ENCODE measurements at places on chromosomes 16 and 17. TPM values are rescaled to one million over a fixed set of nuclear protein-coding genes. Genes with fewer than 3 reads are reported as not detected.

- no peak for DNase-seq
Measured at GRCh38 chr16:1141191-1141590, 11.7 kb upstream of the CACNA1H start.

DNA sequence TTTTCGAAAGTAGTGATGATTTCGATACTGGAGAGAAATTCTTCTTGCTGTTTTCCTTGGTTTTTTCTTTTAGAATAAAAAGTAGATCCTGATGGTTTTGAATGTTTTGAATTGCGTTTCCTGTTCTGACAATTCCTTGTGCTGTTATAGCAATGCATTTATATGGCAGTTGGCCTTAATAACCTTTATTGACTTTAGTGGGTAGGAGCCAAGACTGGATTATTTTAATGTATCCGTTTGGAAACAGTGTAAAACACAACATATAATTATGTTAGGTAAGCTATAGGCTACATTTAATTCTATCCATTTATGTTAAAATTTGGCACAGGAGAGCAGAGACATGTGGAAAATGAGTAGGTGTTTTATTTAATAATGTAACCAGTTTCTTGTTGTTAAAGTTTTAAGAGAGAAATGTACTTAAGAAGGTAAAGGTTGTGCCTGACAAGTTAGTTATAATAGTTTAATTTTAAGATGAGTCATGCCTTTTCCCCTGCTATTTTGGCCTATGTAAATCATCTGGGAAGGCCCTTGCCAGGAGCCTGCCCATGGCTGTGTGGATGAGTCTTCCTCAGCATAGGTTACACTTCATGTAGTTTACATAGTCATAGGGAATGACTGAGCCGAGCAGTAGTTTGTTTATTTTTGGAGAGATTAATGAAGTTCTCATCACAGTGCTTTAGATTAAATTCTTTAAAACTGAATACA, 189.9 kb downstream of the FTO start:
- DNase-seq, result no peak

- no peak for DNase-seq
Measured at GRCh38 chr16:79598348-79599181, 2.0 kb downstream of the MAF start.

DNA sequence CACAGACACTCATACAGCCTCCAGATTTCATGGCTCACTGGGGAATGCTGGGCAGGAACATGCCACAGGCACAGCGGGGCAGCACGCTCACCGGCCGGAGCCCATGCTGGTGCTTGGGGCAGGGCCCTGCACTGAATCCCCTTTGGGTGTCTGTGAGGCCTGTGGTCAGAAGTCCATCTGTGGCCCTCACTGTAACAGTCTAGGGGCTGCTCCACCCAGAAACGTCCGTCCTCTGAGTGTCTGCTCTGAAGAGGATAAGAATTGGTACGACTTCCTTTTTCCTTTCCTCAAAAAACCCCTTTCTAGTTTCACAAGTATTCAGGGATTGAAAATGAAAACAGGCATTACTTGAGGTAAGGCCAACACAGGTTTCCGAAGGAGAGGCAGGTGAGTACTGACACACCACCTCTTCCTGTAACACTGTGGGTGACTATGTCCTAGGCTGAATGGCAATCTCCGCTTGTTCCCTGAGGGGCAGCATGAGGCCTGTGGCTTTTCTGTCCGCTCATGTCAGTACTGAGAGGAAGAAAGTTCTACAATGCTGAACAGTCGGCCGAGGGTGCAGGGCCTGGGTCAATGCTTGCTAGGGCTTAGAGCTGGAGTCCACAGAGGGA, 42.5 kb downstream of the TMEM11 start:
- no peak for DNase-seq

- no peak for DNase-seq
Measured at GRCh38 chr16:84286578-84287240, 8.0 kb upstream of the WFDC1 start.

- no peak for DNase-seq
Measured at GRCh38 chr17:68460146-68460545, 2.9 kb upstream of the WIPI1 start.

- DNase-seq, result no peak
Measured at GRCh38 chr17:29622337-29623282, at the start of gene CORO6. Gene CORO6 (minus strand): TSS chr17:29622912. CDS start chr17:29621421, 1,491 bp downstream.

- DNase-seq, result peak; percentile 13
Measured at GRCh38 chr17:69478916-69479315, 64.4 kb downstream of the MAP2K6 start.

DNA sequence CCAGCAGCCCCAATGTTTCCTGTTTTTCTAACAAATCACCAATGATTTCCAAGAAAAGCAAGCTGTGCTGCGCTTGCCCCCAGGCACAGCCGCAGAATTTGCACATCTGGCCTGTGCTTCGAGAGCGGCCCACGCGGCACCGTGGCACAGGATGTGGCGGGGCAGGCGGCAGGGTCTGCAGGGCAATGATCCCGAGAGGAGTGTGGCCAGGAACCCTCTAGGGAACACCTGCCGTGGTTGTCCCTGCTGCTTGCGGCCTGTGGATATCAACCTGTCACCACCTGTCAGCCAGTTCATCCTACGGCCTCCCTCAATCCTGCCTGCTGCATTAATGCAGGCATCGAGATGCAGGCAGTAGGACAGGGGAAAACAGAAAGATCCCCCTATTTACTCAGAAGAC, 24.0 kb downstream of the PIK3R5 start:
- DNase-seq, result no peak

DNA sequence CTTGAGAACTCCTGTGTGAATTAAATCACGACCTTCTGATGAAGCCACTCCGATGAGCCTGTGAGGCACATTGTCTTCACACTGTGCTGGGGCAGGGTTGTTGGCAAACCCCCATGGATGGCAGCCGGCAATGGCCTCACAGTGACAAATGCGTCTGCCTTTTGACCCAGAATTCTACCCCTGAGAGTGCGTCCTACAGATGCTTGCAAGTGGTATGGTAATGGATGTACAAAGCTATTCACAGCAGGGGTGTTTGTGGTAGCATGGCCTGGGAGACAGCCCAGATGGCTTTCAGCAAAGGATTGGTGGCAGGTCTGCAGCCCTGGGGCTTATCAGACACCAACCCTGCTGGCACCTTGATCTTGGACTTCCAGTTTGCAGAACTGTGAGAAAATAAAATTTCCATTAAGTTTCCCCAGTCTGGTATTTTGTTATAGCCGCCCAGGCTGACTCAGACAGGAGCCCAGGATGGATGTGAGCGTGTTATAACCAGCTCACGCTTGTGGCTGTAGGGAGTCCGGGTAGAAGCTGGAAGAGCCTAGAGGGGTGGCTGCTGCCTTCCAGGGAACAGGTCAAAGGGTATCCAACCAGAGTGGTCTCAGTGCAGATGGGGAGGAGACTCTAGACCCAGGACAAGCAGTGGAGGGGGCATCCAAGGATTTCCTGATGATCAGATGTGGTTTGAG, 10.1 kb downstream of the AFMID start:
- DNase-seq, result no peak

- no peak for DNase-seq
Measured at GRCh38 chr17:48681609-48682008, 40.7 kb downstream of the PRAC1 start.

GRCh38 chr17:61333136-61333535, 66.5 kb upstream of the TBX2 start:
- DNase-seq, result no peak

- DNase-seq, result no peak
Measured at GRCh38 chr17:13140750-13141149, 122.9 kb upstream of the ELAC2 start.

- no peak for DNase-seq
Measured at GRCh38 chr17:73791631-73792030, 147.4 kb upstream of the SDK2 start.

- DNase-seq, result no peak
Measured at GRCh38 chr17:28320215-28321061, 1.4 kb downstream of the TMEM97 start.

GRCh38 chr17:48639136-48639535, 13.0 kb upstream of the HOXB9 start:
- DNase-seq, result no peak

- peak; percentile 46 for DNase-seq
Measured at GRCh38 chr16:72938795-72939164, 109.1 kb downstream of the ZFHX3 start.

- DNase-seq, result no peak
Measured at GRCh38 chr17:260031-260791, 78.8 kb upstream of the DOC2B start.

GRCh38 chr16:20910781-20911321, 10.3 kb downstream of the LYRM1 start:
- DNase-seq, result peak; percentile 90

- no peak for DNase-seq
Measured at GRCh38 chr17:46800573-46800972, 17.9 kb downstream of the WNT3 start.

GRCh38 chr16:4663777-4664465, 29.4 kb upstream of the NUDT16L1 start:
- no peak for DNase-seq

DNA sequence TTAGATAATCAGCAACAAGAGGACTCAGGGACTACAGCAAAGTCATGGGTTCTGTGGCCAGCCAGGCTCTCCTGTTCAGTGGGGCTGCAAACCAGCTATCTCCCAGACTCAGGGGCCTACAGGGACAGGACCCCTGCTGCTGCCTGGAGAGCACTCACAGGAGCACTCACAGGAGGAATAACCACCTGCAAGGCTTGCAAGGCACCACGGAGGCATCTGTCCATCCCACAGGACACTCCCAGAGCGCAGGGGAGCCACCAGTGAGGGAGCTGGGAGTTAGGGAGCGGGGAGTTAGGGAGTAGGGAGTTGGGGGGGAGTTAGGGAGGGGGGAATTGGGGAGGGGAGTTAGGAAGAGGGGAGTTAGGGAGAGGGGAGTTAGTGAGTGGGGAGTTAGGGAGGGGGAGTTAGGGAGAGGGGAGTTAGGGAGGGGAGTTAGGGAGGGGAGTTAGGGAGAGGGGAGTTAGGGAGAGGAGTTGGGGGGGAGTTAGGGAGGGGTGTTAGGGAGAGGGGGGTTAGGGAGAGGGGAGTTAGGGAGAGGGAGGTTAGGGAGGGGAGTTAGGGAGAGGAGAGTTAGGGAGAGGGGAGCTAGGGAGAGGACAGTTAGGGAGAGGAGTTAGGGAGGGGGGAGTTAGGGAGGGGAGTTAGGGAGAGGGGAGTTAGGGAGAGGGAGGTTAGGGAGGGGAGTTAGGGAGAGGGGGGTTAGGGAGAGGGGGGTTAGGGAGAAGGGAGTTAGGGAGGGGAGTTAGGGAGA, 5.7 kb downstream of the CANT1 start:
- no peak for DNase-seq

GRCh38 chr16:13606804-13607203, 313.1 kb upstream of the ERCC4 start:
- no peak for DNase-seq

- DNase-seq, result no peak
Measured at GRCh38 chr16:80606221-80606766, 65.5 kb downstream of the DYNLRB2 start.

GRCh38 chr16:85518398-85519049, 94.6 kb upstream of the GSE1 start:
- DNase-seq, result no peak

DNA sequence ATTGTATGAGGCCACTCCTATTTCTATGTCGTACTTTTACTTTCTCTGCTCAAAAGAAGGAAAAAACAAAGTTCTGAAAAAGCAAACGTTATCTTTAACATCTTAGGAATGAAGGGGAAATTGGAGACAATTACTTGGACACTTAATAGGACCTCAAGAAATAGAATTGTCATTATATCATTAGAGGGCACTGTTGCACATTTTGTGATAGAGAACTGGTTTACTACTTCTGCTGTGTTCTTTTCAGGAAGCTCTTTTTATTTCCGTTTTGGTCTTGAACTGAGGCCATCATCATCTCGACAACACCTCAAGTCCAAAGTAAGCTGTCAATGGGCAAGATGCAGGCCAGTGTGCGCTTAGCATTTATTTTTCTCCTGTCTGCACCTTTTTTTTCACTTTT, 14.6 kb downstream of the COG4 start:
- DNase-seq, result no peak

DNA sequence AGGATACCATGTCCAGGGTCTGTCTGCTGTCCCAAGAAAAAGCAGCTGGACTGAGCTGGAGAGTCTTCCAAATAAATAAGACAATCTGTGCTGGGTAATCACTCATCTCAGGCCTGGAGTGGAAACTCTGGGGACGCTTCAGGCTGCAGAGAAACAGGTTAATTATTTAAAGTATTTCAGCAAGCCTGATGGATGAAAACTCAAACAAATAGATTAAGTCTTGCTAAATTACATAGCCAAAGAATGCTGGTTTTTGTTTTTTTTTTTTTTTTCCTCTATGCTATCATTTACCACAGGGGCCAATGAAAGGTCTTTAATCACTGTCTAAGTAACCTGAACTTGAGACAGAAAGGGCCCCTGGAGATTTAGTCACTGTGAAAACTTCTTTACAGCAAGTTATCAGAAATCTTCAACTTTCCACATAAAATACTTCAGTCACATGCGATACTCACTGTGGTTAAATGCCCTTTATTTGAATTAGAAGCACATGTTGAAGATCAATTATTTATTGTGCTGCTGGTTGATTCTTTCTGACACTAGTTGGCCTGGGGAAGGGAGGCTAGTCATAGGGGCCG, 31.0 kb upstream of the KCNJ2 start:
- no peak for DNase-seq

- no peak for DNase-seq
Measured at GRCh38 chr16:69620573-69620972, 54.8 kb downstream of the NFAT5 start.

GRCh38 chr17:79995696-79996095, 40.0 kb downstream of the TBC1D16 start:
- no peak for DNase-seq

- no peak for DNase-seq
Measured at GRCh38 chr16:80570106-80570478, 29.3 kb downstream of the DYNLRB2 start.

DNA sequence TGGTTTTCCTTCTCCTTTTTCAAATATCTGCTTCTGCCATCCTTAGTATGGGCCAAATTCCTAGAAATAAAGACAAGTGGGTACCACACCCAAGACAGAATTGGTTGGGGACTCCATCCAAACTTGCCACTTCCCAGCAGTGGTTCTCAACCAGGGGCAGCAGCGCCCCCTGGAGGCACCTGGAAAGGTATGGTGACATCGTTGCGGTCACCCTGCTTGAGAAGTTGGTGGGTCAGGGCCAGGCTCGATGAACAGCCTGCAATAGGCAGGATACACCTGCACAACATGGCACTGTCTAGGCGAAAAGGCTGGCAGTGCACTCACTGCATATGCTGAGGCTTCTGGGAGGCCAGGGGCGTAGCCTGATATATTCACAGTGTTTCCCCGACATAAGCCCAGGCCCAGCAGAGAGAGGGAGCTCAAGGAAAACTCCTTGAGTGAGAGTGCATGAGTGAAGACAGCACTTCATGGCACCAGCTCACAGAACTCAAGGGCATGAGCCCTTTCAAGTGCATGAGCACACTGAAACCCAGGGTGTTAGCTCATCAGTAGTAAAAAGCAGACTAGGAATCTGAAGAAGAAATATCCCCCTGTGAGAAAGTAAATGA, 57.7 kb downstream of the CMC2 start:
- no peak for DNase-seq

- no peak for DNase-seq
Measured at GRCh38 chr17:37833237-37833859, 88.5 kb upstream of the HNF1B start.

Gene THRA
- total RNA-seq, result 26.4 TPM

Gene MT2A
- 304 TPM for total RNA-seq

Gene MYH1
- total RNA-seq, result not detected

Gene LRRC36
- total RNA-seq, result 0.32 TPM

Gene CYBA
- total RNA-seq, result 20.8 TPM

Gene PPP1R1B
- not detected for total RNA-seq

Gene KRT16
- total RNA-seq, result 0.63 TPM

Gene SLC4A1
- not detected for total RNA-seq

Gene VAT1L
- 1.1 TPM for total RNA-seq

Gene CD300C
- total RNA-seq, result not detected

Gene UNC45B
- not detected for total RNA-seq

Gene NACA2
- not detected for total RNA-seq

Gene NPIPB13
- 0.46 TPM for total RNA-seq

Gene GAST
- total RNA-seq, result not detected

Gene BCL6B
- 101 TPM for total RNA-seq

Measured in pulmonary artery endothelial cell (primary cell).